ENCODE measurements at places on chromosomes 5 and 9. TPM values are rescaled to one million over a fixed set of nuclear protein-coding genes. Genes with fewer than 3 reads are reported as not detected.

The CTSV gene
- 1.1 TPM for total RNA-seq

DNA sequence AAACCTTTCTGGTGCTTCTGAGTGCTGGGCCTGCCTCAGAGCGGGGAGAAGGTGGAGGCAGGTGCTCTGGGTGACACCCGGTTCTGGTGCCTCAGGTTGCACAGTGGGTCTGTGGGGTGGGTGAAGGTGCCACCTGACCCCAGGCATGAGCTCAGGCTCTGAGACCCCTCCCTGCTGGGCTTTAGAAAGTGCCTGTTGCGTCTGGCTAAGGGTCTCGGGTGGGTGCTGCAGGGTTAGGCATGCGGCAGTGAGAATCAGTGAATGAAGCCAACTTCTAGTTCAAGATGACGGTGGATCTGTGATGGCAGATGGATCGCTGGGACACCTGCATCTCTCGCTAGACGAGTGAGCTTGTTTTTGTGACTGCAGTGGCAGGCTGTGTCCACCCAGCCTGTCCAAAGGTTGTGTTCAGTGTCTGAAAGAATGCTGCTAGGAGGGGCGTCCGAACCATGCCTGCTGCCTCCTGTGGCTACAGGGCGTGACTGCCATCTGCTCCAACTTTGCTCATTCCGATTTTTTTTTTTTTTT lies 5.0 kb downstream of the SQSTM1 start:
- DNase-seq: no peak

The PAEP gene
- not detected for total RNA-seq

DNA sequence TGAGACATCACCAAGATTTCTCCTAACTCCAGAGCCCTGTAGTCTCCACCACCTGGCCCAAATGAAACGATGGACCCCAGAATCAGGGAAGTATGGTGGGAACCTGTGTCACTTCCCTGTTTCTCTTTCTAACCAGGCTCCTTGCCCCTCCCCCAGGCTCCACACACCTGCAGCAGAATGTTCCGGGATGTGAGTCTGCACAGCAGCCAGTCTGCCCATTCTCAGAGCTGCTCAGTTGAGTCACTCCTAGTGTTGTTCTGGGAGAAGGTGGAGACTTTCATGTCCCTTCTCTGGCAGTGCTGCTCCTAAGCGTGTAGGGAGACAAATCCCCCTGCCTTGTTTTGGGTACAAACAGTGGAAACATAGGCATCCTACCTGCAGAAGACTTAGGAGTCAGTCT lies 76.0 kb upstream of the XPA start:
- DNase-seq: no peak

DNA sequence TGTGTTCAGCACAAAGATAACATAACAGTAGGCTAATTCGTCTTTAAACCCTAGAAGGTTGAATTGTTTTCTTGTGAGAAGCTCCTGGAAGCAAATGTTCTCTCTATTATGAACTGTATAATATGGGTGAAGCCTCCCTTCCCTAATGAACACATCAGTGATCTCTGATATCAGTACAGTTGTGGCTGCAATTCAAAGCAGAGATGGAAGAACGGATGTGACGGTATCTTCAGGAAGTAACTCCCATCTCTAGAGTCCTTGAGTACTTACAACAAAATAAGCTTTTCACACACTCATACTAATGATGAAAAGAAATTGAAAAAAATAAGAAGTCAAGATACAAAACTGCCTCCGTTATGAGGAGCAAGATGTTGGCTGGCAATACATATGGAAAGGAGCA lies 4.5 kb downstream of the HCN1 start:
- no peak for DNase-seq

The TMEM252 gene
- total RNA-seq: not detected

The KIAA1958 gene
- total RNA-seq: 0.79 TPM

GRCh38 chr9:5873439-5873838 lies 17.2 kb upstream of the MLANA start:
- DNase-seq: no peak

- no peak for DNase-seq
Observed at GRCh38 chr9:116471093-116471906, 215.8 kb upstream of the TRIM32 start.

DNA sequence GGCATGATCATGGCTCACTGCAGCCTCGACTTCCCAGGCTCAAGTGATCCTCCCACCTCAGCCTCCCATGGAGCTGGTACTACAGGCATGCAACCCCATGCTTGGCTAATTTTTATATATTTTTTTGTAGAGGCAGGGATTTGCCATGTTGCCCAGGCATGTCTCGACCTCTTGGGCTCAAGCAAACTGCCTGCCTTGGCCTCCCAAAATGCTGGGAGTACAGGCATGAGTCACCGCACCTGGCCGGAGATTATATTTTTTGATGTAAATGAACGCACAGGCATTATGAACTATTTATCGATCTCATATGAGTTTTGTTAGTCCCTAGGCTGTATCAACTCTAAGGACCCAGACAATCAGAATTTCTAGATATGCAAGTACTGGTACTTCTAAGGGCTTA lies 25.5 kb upstream of the CEP120 start:
- DNase-seq: no peak

GRCh38 chr9:38309324-38310195 lies 82.9 kb upstream of the ALDH1B1 start:
- DNase-seq: no peak

DNA sequence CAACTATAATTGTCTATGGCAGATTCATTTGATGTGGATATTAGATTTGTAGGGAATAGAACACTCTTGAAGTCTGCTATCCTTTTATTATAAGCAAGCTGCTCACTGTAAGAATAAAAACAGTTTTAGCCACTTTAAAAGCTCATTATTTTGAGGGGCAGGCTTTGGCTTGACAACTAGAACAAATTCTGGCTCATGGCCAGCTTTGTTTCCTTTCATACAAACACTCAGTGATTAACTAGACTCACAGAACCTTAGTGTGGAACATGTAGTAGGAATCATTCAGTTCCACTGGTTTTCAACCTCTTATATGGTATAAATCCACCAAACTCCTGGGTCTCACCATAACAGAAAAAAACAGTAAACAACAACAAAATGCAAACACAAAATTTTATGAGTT lies 27.4 kb upstream of the CEP120 start:
- DNase-seq: peak; percentile 50

DNA sequence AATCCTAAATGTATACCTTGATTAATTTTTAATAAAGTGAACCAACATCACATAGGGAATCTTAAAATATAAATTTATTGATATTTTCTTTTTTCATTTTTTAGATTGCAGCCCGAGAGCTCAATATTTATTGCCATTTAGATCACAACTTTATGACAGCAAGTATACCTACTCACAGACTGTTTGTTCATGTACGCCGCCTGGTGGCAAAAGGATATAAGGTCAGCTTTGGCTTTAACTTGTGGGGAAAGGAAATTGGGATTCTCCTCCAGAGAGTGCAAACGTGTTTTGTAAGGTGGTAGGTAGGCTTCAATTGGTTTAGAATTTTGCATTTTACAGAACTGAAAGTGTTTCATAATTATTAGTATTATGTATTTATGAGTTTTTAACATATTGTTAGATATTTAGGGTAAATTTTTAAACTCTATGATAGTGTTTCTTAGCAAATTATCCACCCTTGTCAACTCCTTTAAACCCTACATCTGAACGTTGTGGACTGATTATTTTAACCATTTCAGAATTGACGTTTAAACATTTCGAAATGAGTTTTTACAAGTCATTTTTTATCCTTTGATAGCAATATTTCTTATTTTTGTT lies 17.5 kb upstream of the DHFR start:
- DNase-seq: peak; percentile 10

The CAMK2A gene
- total RNA-seq: not detected

The OR1J4 gene
- not detected for total RNA-seq

DNA sequence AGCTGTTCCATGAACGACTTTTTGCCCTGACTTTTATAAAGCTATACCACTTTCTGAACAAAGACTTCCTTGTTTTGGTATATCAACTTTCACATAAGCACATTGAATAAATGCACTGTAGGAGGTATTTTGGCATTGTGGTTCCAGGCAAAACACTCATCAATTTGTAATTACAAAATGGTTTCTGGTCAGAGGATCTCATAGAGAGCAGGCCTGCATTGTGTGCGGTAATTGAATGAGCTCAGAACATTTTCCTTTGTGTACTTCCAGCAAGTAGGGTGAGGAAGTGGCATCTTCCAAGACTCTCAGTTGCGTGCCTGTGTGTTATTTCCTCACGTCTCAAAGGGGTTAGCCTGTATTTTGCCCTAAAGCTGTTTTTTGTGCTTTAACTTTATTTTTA lies 89.2 kb downstream of the PDE6A start:
- no peak for DNase-seq

GRCh38 chr5:60541980-60542379 lies 158.0 kb downstream of the DEPDC1B start:
- DNase-seq: no peak

DNA sequence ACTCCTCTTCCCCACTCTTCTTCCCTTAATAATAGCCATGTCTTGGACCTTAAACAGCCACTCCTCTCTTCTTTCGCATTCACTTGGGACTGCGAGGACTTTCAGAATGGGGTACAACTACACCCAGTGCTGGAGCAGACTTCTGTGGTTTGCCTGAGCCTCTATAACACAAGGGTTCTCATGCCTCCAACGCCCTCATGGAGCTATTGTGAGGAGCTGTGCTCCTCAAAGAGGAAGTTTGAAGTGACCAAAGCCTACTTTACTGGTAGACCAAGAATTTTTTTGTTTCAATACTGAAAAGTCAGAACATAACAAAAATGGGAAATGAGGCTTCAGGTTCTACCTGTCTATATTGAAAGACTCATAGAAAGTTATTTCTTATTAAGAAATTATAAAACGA lies 316.4 kb downstream of the PIK3R1 start:
- no peak for DNase-seq

- no peak for DNase-seq
Observed at GRCh38 chr5:134553821-134554267, 28.4 kb downstream of the JADE2 start.

GRCh38 chr9:22238809-22239684 lies 207.6 kb upstream of the DMRTA1 start:
- no peak for DNase-seq

The RAD50 gene
- total RNA-seq: 13.1 TPM

GRCh38 chr5:80934751-80935150 lies 25.4 kb upstream of the RASGRF2 start:
- DNase-seq: no peak

DNA sequence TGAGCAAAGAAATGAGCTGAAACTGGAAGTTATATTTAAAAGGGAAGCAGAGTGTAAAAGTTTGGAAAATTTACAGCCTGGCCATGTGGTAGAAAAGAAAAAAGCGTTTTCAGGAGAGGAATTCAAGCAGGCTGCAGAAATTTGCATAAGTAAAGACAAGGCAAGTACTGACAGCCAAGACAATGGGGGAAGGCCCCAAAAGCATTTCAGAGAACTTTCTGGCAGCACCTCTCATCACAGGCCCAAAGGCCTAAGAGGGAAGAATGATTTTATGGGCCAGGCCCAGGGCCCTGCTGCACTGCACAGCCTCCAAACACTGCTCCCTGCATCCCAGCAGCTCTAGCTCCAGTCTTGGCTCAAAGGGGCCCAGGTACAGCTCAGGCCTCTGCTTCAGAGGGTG lies 169.7 kb downstream of the GLIS3 start:
- DNase-seq: no peak

The FAM221B gene
- total RNA-seq: not detected

GRCh38 chr5:34833976-34834793 lies 4.8 kb upstream of the TTC23L start:
- no peak for DNase-seq

GRCh38 chr9:71669284-71669995 lies 98.9 kb downstream of the CEMIP2 start:
- DNase-seq: no peak

DNA sequence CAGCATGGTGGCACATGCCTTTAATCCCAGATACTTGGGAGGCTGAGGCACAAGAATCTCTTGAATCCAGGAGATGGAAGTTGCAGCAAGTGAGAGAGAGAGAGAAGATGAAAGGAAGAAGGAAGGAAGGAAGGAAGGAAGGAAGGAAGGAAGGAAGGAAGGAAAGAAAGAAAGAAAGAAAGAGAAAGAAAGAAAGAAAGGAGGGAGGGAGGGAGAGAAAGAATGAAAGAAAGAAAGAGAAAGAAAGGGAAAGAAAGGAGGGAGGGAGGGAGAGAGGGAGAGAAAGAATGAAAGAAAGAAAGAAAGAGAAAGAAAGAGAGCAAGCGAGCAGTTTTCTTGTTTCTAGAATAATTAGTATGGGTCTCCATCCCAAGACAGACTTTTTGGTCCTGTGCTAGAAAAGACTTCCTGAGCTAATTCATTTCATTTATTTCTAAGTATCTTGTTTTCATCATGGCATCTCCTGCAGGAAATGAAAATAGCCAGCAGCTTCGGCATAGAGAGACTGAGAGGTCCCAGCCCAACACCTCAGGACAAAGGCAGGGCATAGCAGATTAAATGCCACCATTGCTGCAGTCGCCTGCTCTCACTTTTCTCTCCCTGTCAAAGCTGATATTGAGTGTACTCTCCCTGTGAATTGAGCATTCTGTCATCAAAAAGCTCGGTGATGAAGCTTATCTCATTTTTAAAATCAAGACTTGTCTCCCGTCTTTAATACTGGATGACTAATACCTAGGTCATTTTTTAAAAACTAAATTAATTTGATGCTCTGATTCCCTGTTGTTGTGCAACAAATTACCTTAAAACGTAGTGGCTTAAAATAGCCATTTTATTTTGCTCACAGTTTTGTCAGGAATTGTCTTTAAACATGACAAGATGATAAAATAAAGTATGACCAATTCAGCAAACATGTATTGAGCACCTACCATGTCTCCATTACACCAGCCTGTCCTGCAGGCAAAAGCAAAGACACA lies 91.8 kb upstream of the ADRA1B start:
- DNase-seq: no peak

The CKMT2 gene
- total RNA-seq: 0.07 TPM

The DAPK1 gene
- 66.5 TPM for total RNA-seq

DNA sequence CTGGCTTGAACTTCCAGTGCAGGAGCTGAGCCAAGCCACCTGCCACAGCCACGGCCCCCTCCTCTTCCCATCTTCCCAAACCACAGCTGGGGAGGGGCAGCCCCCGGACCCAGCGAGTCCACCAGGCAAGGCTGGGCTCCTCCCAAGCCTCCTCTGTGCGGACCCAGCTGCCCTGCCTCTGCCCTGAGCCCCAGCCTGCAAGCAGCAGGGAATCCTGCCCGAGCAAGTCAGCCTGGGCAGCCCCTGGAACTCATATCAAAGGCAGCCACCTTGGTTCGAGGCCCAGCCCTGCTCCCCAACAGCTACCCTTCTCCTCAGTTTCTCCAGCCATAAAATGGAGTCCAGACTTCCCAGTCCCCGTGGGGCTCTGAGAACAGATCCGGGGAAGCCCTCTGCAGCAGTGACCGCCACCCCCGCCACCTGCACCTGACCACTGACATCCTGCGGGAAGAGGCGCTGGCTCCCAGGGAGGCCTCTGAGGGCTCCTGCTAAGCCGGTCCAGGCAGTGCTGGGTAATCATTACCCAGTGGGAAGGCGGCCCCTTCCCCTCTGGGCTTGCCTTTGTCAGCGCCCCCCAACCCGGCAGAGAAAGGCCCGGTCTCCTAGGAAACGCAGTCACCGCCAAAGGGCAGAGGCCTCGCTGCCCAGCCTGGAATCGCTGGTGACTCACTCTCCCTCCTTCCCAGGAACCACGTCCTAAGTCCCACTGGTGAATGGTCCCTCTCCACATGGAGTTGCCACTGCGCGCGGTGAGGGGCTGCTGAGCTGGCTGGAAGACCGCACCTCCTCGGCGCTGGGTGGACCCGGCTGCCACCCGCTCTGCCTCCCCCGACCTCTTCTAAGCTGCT lies 1.5 kb downstream of the VAV2 start:
- peak; percentile 37 for DNase-seq
